ENCODE measurements at places on chromosomes 6 and 20.

GRCh38 chr6:169810066-169810989, 58.9 kb downstream of the ERMARD start:
- DNase-seq: no peak

GRCh38 chr6:118284736-118285360, 263.2 kb upstream of the PLN start:
- DNase-seq: no peak

DNA sequence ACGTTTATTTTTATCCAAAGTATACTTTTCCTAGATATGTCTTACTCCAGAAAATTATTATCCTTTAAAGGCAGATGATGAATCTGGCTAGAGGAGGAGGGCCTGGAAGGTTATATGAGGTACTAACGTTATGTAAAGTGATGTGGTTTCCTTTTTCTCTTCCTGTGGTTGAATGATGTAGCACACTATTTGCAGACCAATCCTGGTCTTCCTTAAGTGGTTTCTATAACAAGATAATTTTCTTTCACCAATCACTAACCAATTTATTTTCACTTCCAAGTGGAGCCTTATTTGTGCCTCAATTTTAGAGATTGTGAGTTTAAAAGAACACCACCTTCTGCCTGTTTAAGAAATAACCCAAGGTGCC, 154.6 kb upstream of the SOX4 start:
- DNase-seq: no peak

- DNase-seq: peak; percentile 14
Observed at GRCh38 chr20:50580016-50580747, 70.0 kb downstream of the PTPN1 start.

DNA sequence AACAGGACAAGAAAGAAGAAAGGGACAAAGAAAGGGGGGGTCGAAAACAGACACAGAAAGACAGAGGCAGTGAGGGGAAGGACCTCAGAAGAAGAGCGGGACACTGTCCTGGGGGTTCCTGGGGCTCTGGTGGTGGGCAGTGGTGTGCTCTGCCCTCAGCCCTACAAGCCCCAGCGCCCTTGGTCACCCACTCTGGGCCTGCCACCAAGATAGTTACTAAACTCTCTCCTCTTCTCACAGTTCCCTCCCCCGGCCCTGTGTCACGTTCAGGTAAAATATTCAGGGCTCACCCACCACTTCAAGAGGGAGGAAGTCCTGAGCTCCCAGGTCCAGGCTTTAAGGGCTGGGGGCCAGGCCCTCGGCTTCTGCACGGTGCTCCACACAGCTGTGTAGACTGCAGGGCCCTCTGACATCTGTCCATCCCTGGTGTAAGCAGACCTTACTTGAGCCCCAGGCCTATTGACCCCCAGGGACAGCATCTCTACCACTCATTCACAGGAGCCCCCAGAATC, 87.4 kb downstream of the MRPL14 start:
- DNase-seq: no peak

- no peak for DNase-seq
Observed at GRCh38 chr20:8524101-8525016, 392.3 kb downstream of the PLCB1 start.

DNA sequence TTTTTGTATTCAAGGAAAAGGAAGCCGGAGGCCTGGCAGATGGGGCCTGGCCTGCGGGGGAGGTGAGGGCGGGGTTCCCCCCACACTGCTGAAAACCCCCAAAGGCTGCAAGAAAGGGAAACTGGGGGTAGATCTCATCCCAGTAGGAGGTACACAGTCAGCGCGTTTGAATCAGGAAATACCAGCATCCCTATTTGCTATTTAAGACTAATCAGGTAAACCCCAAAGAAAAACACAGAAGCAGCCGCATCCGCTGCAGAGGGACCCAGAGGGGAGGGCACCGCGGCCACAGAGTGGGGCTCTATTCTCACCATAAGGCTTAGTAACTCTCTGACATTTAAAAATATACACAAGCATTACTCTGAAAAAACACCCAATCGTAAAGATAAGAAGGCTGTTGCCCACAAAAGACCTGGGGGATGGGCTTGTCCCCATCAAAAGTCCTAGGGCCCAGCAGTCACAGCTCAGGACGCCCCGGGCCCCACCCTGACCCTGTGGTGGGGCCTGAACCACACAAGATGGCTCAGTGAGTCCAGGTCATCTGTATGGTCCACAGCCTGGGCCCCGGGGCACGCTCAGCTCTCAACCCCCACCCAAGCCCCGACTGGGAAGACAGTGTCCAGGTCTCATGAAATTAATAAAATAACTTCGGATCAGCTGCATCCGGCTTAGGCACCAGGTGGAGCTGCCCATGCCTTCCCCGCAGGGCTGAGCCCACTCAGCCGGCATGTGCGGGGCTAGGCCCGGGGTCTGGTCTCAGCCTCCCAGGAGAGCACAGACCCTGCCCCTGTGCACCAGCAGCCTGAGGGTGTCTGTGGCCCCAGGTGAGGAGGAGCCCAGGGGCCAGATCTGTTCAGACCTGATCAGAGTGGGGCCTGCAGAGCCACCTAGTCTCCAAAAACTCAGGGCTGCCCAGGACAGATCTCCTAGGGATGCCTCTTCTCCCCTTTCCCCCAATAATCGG, 31.0 kb downstream of the KCNQ2 start:
- DNase-seq: peak; percentile 24

GRCh38 chr6:3094815-3095214, 23.7 kb upstream of the BPHL start:
- no peak for DNase-seq

GRCh38 chr6:158381214-158381613, 68.9 kb downstream of the TULP4 start:
- DNase-seq: no peak

- no peak for DNase-seq
Observed at GRCh38 chr6:160088069-160088783, 33.4 kb upstream of the SLC22A1 start.

- DNase-seq: no peak
Observed at GRCh38 chr6:18053078-18053477, 65.6 kb upstream of the KIF13A start.

GRCh38 chr6:47016909-47017308, 25.2 kb downstream of the ADGRF1 start:
- DNase-seq: no peak

DNA sequence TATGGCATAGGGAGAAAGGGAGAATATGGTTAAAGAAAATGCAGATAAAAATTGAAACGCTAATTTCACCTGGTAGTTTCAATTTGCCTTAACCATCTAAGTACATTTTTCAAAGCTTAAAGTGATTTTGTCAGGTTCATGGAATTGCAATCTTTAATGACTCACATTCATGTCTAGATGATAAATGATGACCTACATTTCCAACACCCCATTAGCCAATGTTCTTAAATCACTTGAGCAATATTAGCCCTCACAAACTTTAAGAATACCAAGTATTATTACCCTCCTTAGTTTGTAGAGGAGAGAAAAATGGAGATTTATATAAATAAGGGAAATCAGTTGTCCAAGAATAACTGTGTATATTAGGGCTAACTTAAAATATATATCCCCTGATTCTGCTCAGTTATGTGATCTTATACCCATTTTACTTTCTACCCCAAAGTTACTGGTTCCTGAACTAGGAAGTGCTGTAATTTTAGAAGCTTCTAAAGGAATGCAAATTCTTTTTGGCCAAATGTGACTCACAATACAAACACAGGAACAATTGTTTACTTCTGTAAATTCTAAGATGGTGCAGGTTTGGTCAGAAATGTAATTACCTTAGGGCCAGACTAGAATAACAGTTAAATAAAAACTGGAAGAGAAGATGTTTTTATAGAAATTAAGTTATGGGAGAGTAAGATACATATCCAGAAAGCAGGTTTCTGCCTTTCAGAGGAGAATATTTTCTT, 34.5 kb downstream of the TPBG start:
- no peak for DNase-seq

GRCh38 chr6:4922488-4923037, 81.3 kb downstream of the RPP40 start:
- no peak for DNase-seq

- DNase-seq: no peak
Observed at GRCh38 chr6:30882759-30883684, 1.3 kb upstream of the DDR1 start.

- DNase-seq: no peak
Observed at GRCh38 chr6:169648617-169649016, 53.2 kb downstream of the WDR27 start.

DNA sequence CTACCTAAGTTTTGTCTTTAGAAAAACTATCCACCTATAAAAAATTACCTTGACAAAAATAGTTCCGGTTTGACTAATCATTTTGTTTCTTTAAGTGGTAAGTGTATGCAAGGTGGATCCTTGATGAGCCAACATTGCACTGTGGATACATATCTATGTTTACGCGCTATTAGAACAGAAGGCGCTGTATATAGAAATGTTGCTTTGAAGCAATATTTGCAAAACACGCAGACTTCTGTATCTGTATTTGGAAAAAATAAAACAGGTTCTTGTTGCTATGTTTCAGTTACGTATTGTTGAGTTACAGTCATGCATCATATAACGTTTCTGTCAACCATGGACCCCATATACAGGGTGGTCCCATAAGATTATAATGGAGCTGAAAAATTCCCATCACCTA, 4.2 kb downstream of the SCAND1 start:
- no peak for DNase-seq

DNA sequence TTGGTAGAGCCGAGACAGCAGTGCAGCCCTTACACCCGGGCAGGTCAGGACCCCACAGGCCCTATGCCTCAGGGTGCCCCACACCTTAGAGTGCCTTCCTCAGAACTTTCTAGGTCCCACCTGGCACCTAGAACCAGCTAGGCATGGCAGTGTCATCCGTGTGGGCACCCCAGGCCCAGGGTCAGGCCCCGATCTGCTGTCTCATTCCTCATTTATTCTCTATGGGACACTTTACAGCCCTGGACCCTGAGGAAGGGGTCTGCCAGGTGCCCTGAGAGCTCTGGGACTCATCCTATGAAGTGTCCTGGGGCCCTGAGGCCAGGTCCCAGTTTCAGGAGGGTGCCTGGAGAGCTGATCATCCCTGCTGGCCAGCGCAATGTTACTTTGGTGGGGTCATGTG, 8.1 kb upstream of the BPI start:
- no peak for DNase-seq

- DNase-seq: no peak
Observed at GRCh38 chr20:52965380-52965779, 6.8 kb upstream of the TSHZ2 start.

DNA sequence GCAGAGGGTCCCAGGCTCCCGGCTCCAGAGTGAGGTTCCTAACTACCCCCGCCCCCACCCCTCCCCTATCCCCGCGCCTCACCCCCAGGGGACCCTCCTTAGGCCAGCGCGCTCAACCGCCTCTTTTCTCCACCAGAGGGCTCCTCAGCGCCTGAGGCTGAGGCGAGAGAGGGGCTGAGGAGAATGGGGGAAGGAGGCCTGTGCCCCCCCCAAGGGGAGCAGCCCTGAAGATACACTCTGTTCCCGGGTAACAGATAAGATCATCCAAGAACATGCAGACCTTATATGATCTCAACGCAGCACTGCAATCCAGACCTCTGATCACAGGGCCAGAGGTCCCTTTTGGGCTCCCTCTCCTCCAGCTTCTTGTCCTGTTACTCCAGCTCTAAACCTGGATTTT, 43.3 kb upstream of the MRPS10 start:
- peak; percentile 48 for DNase-seq

- no peak for DNase-seq
Observed at GRCh38 chr20:8367689-8368088, 235.6 kb downstream of the PLCB1 start.

- no peak for DNase-seq
Observed at GRCh38 chr20:44948513-44948912, 11.7 kb downstream of the TOMM34 start.

DNA sequence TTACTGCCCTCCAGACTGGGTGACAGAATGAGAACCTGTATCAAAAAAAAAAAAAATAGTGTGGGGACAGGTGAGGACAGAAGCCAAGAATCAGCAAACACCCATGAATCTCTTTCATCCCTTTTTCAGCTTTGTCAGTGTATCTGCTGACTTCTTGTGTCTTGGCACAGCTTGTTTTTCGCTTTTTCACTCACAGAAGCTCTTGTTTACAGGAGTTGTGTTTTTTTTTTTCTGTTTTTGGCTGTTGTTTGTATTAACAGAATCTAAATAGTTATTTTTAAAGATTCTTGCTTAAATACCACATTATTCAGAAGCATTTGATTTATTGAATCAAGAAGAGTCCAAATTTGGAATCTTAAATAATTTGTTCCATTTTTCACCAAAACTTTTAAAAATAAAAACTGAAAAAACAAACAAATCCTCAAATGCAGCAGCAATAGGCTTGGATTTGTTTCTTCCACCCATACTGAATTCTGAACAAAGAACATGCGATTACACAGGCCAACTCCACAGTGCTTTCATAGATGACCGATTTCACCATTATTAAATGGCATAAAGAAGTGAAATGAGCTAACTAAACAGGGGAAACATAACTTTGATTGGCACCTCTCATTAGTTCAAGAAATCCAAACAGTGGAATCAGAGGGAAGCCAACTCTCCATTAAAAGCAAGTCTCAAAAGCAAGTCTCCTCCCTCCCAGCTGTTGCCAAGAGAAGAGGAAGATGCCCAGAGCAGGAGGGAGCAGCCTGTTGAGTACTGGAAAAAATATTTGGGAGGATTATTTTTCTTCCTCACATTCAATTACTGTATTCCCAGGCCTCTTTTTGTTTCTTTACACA, 27.2 kb upstream of the GPR63 start:
- DNase-seq: no peak

- DNase-seq: no peak
Observed at GRCh38 chr6:144753023-144753705, 468.0 kb downstream of the UTRN start.

DNA sequence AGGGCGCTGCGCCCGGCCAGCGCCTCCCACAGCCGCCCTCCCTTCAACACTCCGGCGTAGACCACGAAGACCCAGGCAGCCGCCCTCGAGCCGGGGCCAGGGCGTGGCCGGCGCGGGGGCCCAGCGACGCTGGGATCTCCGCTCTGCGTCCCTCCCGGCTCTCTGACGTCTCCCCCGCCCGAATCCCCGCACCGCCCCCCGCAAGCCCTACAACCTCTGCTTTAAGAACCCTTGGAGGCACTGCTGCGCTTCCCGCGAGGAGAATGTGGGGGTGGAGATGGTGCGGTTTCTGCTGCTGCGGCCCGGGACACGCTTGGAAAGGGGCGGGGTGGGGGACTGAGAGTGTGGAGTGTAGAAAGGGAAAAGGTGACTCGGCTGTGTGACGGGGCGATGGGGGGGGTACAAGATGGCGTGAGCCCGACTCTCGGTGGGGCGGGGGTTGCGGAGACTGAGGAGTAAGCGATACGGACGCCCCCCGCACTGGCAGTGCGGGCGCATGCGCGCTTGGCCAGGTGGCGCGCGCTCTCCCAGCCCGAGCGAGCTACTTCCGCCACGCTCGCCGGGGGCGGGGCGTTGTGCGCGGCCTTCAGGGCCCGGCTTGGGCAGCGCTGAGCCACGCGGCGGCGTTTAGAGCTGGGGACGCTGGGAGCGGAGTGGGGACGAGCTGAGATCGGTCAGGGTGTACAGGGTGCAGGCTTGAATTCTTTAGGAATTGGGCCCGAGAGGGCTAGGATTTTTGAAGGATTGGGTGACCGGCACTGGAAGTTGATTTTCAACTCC, at the start of gene SUPT3H:
Gene SUPT3H (minus strand): TSS at position 381 of the 780 bp plus-strand sequence.
- peak; percentile 89 for DNase-seq

- DNase-seq: no peak
Observed at GRCh38 chr6:49423817-49424216, 39.2 kb downstream of the MMUT start.
